ENCODE measurements at places on chromosomes 7 and 10.

GRCh38 chr7:2212906-2213305 lies 19.8 kb downstream of the MAD1L1 start:
- DNase-seq = no peak

DNA sequence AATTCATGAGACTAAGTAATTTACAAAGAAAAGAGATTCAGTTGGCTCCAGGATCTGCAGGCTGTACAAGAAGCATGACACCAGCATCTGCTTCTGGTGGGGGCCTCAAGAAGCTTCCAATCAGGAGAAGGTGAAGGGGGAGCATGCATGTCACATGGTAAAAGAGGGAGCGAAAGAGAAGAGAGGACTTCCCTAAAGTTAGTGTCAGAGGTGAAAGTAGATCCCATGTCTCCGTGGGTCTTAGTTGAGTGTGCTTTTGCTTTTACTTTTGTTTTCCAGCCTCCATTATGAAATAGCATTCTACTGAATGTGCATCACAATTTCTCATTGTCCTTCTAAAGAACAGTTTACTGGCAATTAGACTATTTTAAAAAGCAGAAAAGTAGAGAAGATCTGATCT lies 213.6 kb upstream of the FZD1 start:
- no peak for DNase-seq

GRCh38 chr10:113023017-113023416 lies 73.0 kb downstream of the TCF7L2 start:
- DNase-seq = no peak

- no peak for DNase-seq
These were observed 65.6 kb upstream of the NANOS1 start for GRCh38 chr10:118963933-118964332.

- DNase-seq = no peak
These were observed 19.1 kb downstream of the DNAJB12 start for GRCh38 chr10:72335394-72336258.

DNA sequence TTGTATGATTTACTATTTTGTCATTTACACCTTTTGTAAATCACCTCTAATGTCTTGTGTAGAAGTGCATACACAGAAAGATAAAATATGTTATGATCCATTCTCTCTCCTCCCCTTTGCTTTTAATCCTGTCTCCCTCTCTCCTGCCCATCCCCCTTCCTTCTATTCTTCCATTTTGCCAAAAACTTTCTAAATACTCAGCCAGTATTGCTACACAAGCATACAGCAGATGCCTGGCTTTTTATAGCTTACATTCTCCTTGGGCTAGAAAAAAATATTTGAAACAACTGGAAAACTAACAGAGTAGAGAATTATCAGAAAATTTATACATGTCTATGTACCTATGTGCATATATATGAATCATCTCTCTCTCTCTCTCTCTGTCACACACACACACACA lies 308.7 kb upstream of the BMPER start:
- no peak for DNase-seq

- DNase-seq = peak; percentile 93
These were observed 32.6 kb upstream of the PDK4 start for GRCh38 chr7:95628831-95629439.

GRCh38 chr7:69367780-69368179 lies 230.5 kb upstream of the AUTS2 start:
- DNase-seq = no peak

DNA sequence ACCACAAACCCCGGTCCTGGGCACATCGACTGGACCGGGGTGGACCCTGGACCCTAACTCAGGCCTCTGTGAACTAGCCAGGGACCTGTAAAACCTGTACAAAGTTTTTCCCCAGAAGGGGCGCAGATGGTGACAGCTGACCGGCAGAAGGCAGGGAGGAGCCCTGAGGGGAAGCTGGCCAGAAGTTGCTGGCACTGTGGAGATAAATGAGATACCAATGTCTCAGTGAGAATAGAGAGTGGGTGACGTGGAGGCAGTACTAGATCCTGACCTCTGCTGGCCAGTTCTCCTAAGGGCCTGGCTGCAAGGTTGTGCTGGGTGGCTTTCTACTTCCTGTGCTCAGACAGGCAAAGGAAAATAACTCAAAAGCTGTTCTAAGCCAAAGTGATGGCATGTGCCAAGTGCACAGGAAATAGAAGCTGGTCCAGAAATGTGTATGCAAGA lies 10.6 kb upstream of the TSPAN14 start:
- DNase-seq = no peak

DNA sequence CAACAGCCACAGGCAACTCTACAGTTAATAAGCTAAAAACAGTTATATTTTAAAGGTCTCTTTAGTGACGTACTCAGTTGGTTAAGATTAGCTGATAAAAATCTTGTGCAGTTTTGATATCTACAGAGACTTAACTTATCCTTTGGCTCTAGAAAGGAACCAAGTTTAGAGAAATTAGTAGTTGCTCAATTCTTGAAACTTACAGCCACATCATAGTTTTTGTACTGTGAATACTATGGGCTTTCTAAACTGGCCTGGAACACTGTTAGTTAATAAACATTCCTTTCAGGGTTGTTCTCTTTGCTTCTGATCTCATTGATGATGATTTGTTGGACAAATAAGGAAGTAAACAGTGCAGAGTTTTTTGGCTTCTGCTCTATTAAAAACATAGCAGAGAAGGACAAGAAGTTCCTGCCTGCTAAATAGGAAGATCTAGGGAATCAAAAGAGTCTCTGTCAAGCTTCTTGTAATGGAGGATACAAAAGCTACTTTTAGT lies 73.1 kb downstream of the MKLN1 start:
- no peak for DNase-seq

- no peak for DNase-seq
These were observed 479.3 kb downstream of the DNAJB6 start for GRCh38 chr7:157816086-157816485.

GRCh38 chr7:121020989-121021969 lies 32.8 kb downstream of the CPED1 start:
- DNase-seq = no peak

- peak; percentile 1 for DNase-seq
These were observed 10.7 kb downstream of the PSAP start for GRCh38 chr10:71840177-71840957.

- no peak for DNase-seq
These were observed 526 bp downstream of the CH25H start for GRCh38 chr10:89206402-89207180.

Data from SHP77 (cell line).